ENCODE measurements at places on chromosomes 3 and 15.

- DNase-seq, result no peak
These were observed 5.5 kb downstream of the SMAD6 start for GRCh38 chr15:66707310-66708082.

- DNase-seq, result peak; percentile 64
These were observed 17.0 kb downstream of the TMEM62 start for GRCh38 chr15:43150191-43150929.

DNA sequence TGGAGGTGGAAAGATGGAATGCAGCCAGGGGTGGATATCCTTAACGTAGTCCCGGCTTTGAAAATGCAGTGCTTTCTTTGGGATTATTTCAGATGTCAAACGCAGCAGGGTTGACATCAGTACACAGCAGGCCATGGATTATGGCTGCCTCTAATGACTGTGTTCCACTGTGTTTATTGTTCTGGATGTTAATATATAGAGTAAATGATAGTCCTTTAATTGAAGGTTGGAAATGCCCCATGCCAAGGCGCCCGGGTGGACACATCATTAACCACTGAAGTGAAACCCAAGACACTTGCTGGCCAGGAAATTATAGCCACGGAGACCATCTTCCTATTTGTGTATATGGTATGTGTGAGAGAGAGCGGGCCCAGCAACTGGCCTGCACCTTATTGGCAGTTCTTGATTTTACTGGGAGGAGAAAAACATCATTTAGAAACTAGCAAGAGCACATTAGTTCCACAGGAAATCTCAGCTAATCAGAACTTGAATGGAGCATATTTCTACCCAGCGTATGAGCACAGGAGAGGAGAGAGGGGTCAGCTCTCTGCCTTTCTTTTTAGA lies 254.9 kb upstream of the RASGRP1 start:
- DNase-seq, result no peak

DNA sequence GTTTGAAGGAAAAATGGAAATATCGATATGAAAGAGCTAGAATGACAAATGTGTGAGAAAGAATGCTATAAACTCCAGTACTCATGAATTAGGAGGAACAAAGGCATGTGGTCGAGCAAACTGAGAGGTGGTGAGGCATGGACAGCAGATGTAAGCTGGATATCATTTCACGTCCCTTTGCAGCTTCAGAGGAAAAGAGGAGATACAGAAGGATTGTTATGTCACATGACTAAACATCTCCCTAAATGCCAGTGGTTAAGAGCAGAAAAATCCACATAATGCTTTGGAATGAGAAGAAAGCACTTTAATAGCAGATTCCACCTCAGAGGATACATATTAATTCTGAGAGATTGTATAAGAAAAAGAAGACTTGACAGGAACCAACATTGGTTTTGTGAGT lies 248.7 kb downstream of the ZIC4 start:
- no peak for DNase-seq

GRCh38 chr15:100248236-100248635 lies 93.5 kb downstream of the ADAMTS17 start:
- no peak for DNase-seq

DNA sequence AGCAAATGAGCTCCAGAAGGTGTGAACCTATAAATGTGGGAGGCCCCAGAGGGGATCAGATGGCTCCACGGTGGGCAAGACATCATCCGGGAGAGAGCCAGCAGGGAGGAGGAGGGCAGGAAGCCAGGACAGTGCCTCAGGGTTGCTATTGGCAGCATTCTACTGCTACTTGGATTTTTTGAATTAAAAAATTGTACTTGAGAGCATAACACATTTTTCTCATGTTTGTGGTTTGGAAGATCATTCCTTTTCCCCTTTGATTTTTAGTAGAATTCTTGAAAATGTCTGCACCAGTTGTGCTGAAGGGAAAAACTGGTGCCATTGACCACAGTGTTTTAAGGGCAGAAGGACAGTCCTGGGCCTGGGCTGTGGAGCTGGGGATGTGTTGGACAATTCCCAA lies 59.2 kb downstream of the LYZL4 start:
- DNase-seq, result no peak

GRCh38 chr15:37223089-37223488 lies 122.7 kb upstream of the MEIS2 start:
- DNase-seq, result no peak

DNA sequence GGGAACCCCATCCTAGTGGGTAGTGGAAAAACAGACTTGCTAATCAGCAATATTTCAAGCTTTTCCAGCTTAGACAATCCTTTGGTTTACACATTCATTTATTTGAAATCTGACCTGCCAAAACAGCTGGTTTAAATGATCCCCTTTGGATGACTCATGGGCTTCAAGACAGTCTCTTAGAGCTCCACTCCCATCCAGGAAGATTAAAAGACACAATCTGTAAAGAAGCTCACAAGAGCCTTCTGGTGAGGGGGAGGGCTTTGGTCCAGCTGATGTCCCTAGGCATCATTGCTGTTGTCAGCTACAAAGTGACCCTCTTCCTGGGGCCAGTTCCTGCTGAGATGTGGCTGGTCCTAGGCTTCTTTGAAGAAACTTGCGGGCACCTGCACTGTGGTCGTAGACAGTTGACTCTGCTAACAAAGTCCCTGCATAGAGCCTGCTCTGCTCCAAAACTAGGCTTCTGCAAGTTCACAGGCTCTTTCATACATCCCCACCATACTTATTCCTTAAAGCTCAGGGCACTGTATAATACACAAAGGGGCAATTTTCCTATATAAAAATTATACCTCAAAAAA lies 73.7 kb downstream of the IGSF11 start:
- DNase-seq, result no peak

DNA sequence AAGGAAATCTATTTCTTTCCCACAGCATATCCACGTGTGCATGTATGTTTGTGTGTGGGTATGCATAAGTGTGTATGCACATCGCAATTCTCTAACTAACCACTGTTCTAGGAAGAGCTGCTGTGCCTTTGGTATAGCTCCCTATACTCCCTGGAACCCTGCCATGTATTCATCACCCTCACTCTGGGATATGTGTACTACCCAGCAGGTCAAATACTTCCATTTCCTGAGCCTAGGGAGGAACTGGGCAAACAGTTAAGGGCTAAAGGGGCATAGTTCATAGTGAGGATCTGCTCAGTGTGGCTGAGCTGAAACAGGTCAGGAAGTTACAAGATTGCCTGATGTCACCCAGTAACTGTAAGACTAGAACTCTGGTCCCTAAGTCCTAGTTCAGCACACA lies 260.4 kb downstream of the RPLP1 start:
- DNase-seq, result peak; percentile 52

DNA sequence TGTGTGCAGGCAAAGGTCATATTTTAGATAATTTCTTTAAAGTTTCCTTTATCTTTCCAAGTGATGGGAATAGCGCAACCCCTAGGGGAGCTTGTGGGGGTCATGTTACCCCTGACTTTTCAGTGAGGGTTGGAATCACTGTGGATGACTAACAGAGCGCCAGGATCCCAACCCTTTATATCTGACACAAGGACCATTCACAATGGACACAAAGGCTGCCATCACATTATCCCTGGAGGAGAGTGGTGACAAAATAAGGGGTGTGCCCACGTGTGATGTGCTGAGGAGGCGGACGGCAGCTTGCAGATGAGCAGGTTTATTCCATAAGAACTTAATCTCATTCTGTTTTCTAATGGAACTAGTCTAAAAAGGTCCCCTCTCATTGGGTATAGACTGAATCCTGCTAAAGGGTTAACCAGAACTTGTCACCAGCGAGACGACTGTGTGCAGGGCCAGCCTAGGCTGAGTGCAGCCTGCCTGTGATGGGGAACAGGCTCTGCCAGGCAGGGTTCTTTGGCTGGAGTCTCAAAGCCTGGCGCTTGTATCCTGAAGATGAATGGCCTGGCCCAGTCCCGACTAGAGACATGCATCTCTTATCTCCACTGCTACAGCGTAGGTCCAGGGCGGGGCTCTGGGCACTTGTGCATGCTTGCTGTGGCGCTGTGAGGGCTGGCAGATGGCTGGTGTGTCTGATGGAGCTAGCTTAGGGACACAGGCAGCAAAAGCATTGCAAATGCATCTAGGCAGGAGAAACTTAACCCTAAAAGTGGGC lies 50.2 kb downstream of the CHDH start:
- no peak for DNase-seq
